ENCODE measurements at places on chromosomes 7 and 10.
A peak's percentile ranks its signal among the peaks of the same experiment; 100 is the strongest.

GRCh38 chr7:36021917-36022550, 131.0 kb upstream of the EEPD1 start:
- no peak for DNase-seq

DNA sequence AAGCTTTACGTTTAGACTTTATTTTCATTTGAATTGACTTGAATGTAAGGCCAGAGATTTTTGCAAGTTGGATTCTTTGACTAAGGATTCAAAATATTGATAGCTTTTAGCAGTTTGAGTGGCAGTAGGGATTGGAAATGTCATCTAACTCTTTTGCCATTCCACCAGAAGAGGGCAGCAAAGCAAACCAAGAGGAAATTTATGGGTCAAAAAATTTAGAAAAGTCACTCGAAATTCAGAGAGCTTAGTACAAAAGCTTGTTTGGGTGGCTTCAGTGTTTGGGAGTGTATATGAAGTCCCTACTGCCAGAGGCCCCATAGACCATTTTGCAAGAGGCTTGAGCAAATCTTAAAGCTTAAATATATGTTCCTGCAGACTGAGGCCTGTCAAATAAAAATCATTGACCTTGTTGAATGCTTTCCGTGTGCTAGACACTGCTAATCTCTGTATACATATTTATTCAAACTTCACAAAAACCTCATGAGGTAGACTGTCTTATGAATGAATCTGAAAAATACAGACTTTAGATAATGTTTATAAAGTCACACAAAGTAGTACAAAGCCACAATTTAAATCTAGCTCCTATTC, 44.6 kb upstream of the RSBN1L start:
- DNase-seq, result peak; percentile 29

DNA sequence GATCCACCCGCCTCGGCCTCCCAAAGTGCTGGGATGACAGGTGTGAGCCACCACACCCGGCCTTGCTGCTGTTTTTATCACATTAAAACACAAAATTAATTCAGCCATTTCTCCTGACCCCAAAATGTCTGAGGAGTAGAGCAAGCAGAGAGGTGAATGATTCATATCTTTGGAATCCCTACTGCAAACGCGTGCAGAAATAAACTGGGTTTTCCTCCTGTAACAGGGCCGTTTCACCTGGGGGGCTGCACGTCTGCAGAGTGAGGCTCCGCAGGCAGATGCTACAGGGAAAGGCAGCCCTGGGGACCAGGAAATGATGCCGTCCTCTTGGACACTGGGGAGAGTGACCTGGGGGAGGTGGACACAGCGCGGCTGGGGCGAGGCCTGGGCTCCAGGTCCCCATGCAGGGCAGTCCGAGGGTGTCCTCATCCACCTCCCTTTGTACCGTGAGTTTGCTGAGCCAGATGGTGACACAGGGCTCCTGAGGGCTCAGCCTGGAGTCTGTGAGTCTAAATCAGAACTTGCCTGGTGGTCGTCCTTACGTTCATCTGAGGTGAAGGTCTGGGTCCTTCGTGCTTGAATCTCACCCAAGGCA, 41.9 kb downstream of the PDGFA start:
- DNase-seq, result no peak

- DNase-seq, result no peak
These were observed 664.7 kb downstream of the INHBA start for GRCh38 chr7:41038211-41038610.

GRCh38 chr7:29748286-29749099, 57.8 kb upstream of the WIPF3 start:
- peak; percentile 36 for DNase-seq

GRCh38 chr10:17503795-17504194, 49.4 kb upstream of the ST8SIA6 start:
- DNase-seq, result no peak

DNA sequence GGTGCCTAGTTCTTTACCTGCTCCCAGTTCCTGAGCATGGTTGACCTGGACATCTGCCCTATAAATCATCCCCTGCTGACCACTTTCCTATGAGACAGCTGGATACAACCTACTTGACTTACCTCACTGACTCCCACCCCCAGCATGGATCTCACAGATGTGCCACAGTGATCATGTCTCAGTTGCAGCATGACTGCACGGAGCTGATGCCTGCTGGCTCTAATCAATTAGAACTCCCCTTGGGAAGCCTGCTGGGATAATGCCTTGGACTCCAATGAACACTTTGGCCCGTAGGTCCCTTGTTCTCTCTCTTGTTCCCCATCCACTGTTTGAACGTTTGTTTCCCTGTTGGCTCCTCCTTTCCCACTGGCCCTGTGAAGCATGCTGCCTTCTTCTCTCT, 271.2 kb upstream of the IGFBP3 start:
- DNase-seq, result no peak
